ENCODE measurements at places on chromosomes 1 and 21. TPM values are rescaled to one million over a fixed set of nuclear protein-coding genes. Genes with fewer than 3 reads are reported as not detected.

Gene AGBL4
- not detected for total RNA-seq

Gene LCE2A
- total RNA-seq, result not detected

Gene KRTAP23-1
- not detected for total RNA-seq

Gene DNAH14
- 9.5 TPM for total RNA-seq

Gene RUNX3
- total RNA-seq, result 0.77 TPM

Gene ACTA1
- total RNA-seq, result 0.42 TPM

Gene ZBTB18
- total RNA-seq, result 12.5 TPM

Gene IFI44
- total RNA-seq, result 16.4 TPM

Gene CNR2
- not detected for total RNA-seq

Gene SPTA1
- not detected for total RNA-seq

Gene NBPF10
- 1.4 TPM for total RNA-seq

Gene CA6
- total RNA-seq, result not detected

Gene C1QA
- 116 TPM for total RNA-seq

Gene RBM11
- 0.58 TPM for total RNA-seq

DNA sequence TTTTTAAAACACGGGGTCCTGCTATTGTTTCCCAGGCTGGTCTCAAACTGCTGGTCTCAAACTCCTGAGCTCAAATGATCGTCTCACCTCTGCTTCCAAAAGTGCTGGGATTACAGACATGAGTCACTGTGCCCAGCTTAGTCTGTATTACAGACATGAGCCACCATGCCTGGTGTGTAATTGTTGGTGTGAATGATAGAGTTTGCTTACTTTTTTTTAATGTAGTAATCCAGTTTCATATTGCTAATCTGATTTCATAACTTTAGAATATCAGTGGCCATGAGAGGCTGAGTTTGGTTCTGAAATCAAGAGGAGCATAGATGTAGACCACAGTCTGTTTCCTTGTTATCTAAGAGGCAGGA is 3.4 kb downstream of the EPB41 start:
- ATAC-seq, result no peak

- no peak for ATAC-seq
Measured at GRCh38 chr1:87615491-87615890, 286.8 kb downstream of the LMO4 start.

DNA sequence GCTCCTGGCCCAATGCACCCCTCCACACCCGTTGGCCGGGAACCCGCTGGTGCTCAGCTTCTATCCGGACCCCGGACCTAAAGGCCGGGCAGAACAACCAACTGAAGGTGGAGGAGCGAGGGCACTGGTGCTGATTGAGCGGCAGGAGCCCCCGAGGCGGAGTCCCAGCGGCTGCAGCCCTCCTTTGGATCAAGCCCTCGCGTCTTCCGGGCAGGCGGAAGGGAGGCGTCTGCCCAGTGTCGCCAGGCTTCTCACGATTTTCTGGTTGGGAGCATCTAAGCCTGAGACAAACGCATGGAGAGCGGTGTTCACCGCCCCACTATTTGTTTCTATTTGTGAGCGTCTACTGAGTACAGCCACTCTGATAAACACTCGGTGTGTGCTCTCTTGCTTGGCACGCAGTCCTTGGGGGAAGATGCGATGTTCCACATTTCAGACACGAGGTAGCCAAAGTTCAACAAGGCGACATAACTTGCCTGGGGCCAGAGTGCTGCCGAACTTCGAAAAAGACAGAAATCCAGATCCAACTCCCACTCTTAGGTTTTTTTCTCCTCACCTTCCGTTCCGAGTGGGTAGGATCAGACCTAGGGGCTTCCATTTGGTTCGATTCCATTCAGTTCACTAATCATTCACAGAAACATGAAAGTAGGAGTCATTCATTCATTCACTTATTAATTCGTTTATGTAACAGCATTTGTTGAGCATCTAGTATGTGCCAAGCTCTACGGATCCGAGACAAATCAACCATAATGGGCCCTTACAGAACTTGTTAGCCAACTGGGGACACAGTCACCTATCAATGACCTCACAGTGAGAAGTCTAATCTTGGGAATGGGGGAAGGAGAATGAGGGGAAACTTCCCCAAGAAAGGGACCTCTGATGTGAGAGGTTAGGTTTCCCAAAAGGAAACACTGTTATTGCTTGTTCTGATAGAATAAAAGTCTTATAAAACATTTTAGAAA is 4.9 kb upstream of the DMRTA2 start:
- ATAC-seq, result no peak

DNA sequence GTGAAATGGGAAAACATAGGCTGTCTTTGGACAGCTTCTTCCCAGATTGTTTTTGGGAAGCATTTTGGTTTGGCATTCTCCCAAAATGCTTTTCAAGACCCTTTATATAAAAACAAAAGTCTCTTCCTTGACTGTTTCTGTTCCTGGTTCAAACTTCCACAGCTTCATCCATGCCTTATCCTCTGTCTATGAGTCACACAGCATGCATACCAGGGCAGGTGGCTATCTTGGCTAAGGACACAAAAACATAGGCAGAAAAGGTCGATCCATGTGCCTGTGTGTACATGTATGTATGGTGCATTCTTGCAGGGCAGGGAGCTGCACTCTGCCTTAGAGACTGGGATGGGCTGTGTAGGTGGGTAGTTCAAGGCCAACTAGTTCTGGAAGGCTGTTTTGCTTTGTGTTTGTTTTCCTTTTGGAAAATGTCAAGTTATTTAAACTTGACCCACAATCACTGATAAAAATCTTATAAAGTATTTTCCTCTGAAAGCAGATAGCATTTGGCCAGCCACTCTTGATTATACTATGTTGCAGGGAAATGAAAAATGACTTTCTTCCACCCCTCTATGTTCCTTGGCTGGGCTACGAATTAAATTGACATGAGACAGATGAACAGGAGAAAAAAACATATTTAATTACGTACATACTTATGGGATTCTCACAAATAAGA is 437.0 kb downstream of the SIPA1L2 start:
- no peak for ATAC-seq

GRCh38 chr1:46005594-46005993 is 126.8 kb downstream of the PIK3R3 start:
- ATAC-seq, result no peak

GRCh38 chr1:203858055-203858454 is 3.3 kb upstream of the SNRPE start:
- ATAC-seq, result no peak

DNA sequence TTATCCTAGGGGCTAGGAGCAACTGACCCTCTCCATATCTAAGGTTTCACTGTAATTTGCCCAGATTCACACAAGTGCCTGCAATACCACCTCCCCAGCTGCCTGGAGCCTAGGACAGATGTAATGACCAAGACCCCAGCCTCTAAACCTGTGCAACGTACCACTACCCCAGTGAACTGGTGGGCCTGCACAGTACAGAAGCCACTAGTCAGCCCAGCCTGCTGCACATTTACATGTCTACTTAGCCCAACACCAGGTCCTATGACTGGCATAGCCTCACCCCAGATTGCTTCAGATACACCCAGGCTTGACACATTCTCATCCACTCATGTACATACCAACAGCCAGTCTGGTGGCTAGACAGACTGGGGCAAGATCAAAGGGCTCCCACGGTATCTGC is 1336.6 kb downstream of the BRINP3 start:
- peak; percentile 25 for ATAC-seq

DNA sequence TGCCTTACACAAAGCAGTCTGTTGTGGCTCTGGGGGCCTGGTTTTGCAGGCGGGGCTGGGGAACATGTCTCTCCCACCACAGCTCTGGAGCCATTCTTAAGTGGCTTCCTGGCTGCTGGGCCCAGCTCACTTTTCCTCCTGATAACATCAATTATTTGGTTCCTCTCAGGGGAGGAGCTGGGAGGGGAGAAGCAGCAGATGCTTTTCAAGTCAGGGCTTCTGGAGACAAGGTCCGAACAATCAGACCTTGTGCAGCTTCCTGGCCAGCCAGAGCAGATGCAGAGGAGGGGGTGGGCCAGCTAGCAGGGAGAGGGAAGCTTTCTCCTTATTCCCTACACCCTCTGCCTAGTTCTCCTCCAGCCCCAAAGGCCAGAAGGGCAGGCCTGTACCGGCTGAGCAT is 3.7 kb upstream of the PAQR6 start:
- no peak for ATAC-seq

DNA sequence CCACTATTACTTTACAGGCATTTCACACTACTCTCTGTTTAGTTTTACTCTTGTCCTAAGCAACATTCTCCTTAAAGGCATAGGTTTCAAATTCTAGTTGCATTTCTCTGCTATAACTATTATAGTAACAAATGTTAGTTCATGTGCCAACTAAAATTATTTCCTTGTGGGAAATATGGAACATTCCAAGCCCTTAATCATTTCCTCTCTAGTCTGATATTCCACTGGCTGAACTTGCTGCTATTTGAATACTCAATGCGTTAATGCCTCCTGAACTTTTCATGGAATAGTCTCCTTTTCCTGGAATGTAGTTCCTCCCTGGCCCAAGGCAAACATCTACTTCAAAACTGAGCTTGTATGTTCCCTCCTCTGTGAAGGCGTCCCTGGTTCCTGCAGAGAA is 19.3 kb upstream of the TBX19 start:
- no peak for ATAC-seq

- ATAC-seq, result no peak
Measured at GRCh38 chr1:213876531-213876930, 111.2 kb upstream of the PROX1 start.

DNA sequence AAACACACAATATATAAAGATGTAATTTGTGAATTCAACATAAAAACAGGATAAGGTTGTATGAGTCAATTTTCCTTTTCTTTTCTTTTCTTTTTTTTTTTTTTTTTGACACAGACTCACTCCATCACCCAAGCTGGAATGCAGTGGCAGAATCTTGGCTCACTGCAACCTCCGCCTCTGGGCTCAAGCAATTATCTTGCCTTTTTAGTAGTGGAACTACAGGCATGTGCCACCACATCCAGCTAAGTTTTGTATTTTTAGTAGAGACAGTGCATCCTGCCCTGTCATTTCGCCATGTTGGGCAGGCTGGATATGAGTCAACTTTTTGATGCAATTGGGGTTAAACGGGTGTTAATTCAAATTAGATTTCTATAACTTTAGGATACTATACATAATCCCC is 10.3 kb upstream of the SPRR2B start:
- no peak for ATAC-seq

GRCh38 chr1:47433477-47434050 is 4.3 kb upstream of the FOXD2 start:
- no peak for ATAC-seq

DNA sequence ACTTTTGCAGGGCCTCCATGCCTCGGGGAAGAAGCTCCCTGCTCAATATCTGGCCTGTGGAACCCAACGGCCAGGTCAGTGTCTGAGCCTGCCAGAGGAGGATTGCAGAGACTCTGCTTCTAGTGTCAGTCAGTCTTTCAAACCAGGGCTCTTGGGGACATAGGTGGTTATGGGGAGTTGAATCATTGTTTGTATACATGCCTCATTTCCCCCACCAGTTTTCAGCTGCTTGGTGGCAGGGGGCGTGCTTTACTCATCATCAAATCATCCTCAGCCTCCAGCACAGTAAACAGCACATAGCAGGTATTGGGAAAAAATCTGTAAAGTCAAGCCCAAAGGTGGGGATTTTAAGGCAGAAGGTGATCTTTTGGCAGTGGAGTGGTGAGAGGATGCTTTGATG is 17.4 kb upstream of the FAM89A start:
- no peak for ATAC-seq

DNA sequence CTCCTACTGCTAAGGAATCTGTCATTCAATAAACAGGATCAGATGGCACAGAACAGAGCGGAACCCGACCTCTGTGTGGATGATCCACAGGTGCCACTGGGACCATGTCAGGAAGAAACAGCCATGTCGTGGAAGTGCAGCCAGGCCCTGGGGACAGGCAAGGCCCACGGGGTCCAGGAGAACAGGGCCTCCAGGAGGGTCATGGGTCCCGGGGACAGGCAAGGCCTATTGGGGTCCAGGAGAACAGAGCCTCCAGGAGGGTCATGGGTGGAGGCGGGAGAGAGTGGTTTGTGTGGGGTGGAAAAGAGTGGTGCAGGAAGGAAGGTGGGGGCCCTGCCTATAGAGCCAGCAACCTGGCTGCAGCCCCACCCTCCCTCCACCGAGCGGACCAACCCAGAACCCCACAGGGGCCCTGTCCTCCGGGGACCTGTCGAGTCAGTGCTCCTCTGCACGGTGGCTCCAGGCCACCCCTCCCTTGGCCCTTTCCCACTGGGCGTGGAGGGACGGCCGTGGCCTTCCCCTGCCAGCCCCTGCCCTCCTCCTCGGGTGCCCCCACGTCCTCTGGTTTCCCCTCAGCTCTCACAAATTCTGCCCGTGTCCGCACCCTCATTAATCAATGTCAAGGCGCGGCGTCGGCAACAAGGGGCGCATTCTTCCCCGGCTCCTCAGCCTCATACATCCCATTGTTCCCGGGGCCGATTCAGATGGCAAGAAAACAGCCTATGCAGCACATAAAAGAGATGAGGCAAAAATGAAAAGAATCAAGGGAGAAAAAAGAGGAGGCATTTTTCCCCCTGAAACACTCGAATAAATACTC is 146.4 kb downstream of the PRDM16 start:
- no peak for ATAC-seq

GRCh38 chr1:114979278-114979891 is 50.2 kb upstream of the TSHB start:
- ATAC-seq, result no peak

DNA sequence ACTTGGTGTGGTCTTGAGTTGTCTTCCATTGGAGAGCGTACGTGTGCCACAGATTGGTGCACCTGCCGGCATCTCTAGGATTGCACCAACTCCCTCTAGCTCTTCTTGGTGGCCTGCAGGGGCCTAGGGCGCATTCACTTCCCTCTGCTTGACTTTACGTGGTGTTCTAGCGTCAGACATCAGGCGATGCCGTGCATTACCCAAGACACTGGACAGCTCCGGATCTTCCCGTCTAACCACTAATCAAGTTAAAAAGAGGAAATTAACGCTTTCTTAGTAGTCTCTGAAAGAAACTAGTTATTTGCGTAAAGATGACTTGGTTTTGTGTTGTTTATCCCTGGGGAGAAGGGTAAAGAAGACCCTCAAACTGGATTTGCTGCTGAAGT is 510 bp upstream of the IL10RB start:
- ATAC-seq, result peak; percentile 59

DNA sequence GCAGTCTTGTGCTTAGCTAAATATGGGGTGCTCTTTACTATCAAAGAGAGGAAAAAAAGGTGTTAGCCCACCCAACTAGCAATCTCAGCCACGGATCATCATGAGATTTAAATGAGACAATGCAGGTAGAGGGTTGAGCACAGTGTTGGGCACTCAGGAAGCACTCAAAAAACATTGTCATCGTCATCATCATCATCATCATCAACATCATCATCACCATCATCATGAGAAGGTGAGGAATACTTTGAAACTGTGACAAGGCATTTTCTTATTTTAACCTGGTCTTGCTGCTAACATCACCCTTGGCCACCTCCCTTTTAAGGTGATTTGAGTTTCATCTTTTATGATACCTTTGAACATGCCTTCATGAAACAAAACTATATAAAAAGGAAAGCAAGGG is 3.3 kb upstream of the MAPKAPK2 start:
- no peak for ATAC-seq
